Naive thymus-derived CD4-positive, alpha-beta T cell (primary cell): ENCODE measurements at places on chromosomes 5 and 9. TPM values are rescaled to one million over a fixed set of nuclear protein-coding genes. Genes with fewer than 3 reads are reported as not detected.
A peak's percentile ranks its signal among the peaks of the same experiment; 100 is the strongest.

The COL5A1 gene
- polyA plus RNA-seq = not detected

The PFN3 gene
- polyA plus RNA-seq = not detected

The LHX6 gene
- not detected for polyA plus RNA-seq

The AQP7 gene
- polyA plus RNA-seq = 0.53 TPM

The ZNF366 gene
- polyA plus RNA-seq = not detected

DNA sequence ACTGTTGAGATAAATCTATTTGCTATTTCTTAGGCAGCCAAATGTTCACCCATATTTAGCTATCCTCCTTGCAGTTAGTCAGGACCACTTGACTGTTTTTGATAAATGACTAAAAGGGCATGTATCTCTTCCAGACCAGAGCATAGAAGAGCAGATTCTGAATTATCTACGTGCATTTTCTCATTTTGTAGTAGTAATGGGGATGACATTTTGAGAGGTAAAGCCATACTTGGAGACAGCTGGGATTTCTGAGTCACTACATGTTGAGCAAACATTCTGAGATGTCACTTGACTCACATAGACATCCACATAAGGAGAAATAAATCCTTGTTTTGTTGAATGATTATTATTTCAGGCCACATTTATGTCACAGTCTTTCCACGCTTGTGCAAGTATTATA lies 297.6 kb downstream of the CDH10 start:
- no peaks in the 10 kb centered on the region for H3K36me3 ChIP-seq
- no peak overlapping the region for H3K4me3 ChIP-seq
- no peak for DNase-seq
- H3K4me1 ChIP-seq = no peaks in the 10 kb centered on the region
- H3K27me3 ChIP-seq = no peaks in the 10 kb centered on the region

DNA sequence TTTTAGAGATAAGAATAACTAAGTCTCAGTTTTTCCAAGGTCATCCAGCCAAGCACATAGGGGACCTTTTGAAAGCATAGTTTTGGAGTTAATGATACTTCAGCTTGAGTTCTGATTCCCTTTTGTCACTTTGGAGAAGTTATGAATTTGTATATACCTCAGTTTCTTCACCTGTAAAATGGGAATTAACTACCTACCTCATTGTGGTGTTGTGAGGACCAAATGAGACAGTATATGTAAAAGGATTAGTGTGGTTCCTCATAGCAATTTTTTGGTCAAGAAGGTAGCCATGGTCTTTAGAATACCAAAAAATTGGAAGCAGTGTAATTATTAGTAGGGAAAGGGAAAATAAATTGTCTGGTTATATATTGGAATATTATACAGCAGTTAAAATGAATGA lies 97.6 kb upstream of the DHFR start:
- no peak for DNase-seq
- peaks cover 26% of the 10 kb centered on the region for H3K4me1 ChIP-seq
- H3K4me3 ChIP-seq = no peak overlapping the region
- H3K36me3 ChIP-seq = no peaks in the 10 kb centered on the region

- no peak overlapping the region for H3K4me3 ChIP-seq
- H3K27ac ChIP-seq = no peak overlapping the region
- no peak for DNase-seq
- peaks cover 35% of the 10 kb centered on the region for H3K36me3 ChIP-seq
Measured at GRCh38 chr9:104872656-104873488, 55.1 kb downstream of the ABCA1 start.

DNA sequence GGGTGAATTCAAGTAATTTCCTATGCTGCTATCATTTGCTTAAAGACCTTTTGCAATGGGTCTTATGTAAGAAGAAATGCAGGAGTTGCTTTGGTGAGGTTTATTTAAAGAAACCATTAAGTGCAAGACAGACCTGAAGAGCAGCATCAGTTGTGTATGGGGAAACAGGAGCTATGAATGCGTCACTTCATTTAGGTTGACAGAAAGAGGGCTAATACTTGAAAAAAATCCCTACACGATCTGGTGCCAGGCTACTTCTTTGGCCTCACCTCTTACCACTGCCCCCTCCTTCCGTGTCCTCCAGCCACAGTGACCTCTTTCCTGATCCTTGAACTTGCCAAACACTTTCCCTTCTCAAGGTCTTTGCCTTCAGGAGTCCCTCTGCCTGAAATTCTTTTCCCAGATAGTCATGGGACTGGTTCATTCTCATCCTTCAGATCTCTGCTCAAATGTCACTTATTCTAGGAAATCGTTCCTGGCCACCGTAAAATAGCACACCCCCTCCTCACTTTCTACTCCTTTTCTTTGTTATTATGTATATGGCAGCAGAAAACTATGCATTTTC lies 1.4 kb upstream of the JAK2 start:
- peaks cover 31% of the 10 kb centered on the region for H3K4me1 ChIP-seq
- H3K4me3 ChIP-seq = peak overlapping the region; percentile 52
- no peak for DNase-seq

DNA sequence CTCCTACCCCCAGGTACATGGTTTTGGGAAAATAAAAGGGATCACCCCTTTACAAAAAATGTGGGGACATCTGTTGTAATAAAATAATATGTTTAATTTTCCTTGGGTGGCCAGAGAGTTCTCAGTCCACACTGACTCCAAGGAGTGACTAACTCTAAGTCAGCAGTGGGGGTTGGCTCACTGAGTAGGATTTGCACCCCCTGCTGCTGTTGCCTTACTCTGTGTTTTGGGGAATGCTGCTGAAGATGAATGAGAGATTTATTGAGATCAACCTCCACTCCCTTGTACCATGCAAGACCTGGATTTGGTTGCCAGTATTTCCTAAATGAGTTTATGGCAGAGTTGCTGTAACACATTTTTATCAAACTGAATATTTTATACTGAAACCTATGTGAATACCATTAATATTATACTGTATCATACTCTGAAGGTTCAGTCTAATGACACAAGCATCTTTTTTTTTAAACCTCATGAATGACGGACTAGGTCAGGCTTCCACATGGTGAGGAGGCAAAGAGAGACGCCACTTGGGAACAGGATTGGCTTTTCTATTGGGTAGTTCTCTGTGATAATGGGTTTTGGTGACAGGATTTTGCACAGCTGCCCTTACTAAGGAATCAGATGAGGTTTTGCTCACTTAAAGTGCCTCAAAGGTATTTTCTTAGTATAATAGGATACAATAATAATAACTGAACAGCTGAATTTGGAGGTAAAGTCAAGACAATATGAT lies 121.3 kb upstream of the OSMR start:
- H3K27ac ChIP-seq = no peak overlapping the region
- no peak for DNase-seq
- H3K4me1 ChIP-seq = no peaks in the 10 kb centered on the region
- no peaks in the 10 kb centered on the region for H3K36me3 ChIP-seq
- H3K27me3 ChIP-seq = no peaks in the 10 kb centered on the region

DNA sequence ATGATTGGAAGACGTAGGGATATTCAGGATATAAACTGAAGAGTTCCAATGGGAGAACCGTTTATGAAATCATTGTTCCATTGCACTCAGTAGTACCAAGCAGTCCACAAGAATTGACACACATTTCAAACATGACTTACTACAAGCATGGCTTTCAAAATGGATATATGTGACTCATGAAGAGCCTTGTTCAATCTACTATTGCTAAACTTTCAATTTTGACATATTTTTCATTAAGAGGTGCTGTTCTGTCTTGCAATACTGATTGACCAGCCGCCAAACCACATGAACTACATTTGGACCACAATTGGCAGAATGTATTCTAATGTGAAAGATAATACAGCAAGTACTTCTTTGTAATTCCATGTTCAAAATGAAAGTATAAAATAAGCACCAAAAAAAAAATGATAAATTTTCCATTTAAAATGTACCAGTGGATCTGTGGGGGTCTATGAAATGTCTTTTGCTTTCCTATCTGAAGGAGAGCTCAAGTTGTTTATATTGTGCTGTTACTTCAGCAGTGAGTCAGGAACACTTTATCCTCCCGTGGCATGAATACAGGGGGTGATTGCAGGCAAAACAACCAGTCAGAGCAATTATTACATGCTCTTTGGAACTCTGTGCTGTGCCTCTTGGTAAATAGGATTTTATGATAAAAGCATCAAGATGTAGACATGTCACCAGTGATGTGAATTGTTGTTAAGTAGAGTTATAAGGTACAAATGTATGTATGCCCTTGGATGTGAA lies 366.0 kb downstream of the ARRDC3 start:
- no peak overlapping the region for H3K4me3 ChIP-seq
- DNase-seq = no peak
- no peaks in the 10 kb centered on the region for H3K36me3 ChIP-seq

GRCh38 chr5:154764967-154765366 lies 9.8 kb downstream of the LARP1 start:
- H3K4me3 ChIP-seq = no peak overlapping the region
- no peaks in the 10 kb centered on the region for H3K36me3 ChIP-seq
- no peak for DNase-seq
- no peaks in the 10 kb centered on the region for H3K27me3 ChIP-seq

GRCh38 chr9:81601639-81602623 lies 87.4 kb downstream of the TLE1 start:
- no peaks in the 10 kb centered on the region for H3K4me1 ChIP-seq
- DNase-seq = no peak
- no peak overlapping the region for H3K27ac ChIP-seq
- H3K36me3 ChIP-seq = no peaks in the 10 kb centered on the region

- peaks cover 65% of the 10 kb centered on the region for H3K36me3 ChIP-seq
- no peak for DNase-seq
- no peak overlapping the region for H3K4me3 ChIP-seq
- no peaks in the 10 kb centered on the region for H3K27me3 ChIP-seq
- H3K27ac ChIP-seq = peak overlapping the region; percentile 27
- peaks cover 36% of the 10 kb centered on the region for H3K4me1 ChIP-seq
Measured at GRCh38 chr9:98080326-98080725, 23.8 kb downstream of the NANS start.

DNA sequence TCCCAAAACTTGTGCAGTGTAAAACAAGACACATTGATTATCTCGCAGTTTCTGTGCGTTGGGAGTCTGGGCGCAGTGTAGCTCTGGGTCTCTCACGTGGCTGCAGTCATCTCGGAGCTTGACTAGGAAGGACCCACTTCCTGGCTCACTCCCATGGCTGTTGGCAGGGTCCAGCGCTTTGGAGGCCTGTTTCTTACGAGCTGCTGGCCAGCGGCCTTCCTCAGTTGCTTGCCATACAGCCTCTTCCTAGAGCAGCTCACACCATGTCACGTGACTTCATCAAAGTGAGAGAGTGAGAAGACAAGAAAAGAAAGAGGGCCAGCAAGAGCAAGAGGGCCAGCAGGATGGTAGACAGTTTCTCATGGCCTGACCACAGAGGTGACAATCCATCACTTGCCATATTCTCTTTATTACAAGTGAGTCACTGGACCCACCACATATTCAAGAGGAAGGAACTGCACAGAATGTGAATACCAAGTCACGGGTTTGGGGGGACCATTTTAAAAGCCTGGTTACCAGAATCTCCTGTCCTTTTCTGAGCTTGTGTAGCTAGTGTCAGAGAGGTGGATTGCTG lies 36.2 kb downstream of the MCCC2 start:
- DNase-seq = no peak
- H3K36me3 ChIP-seq = peaks cover 25% of the 10 kb centered on the region
- H3K4me1 ChIP-seq = no peaks in the 10 kb centered on the region
- no peak overlapping the region for H3K4me3 ChIP-seq
- no peaks in the 10 kb centered on the region for H3K27me3 ChIP-seq
